Anterior cingulate cortex (tissue), 58 donors: ENCODE measurements at places on chromosomes 13 and 19.

- no peak for DNase-seq
Observed at GRCh38 chr13:98315902-98316301, 138.8 kb upstream of the RNF113B start.

- peak; percentile 65 for DNase-seq
Observed at GRCh38 chr19:47013041-47013517, 6.6 kb upstream of the NPAS1 start.

- DNase-seq = no peak
Observed at GRCh38 chr13:99093997-99094396, 106.7 kb upstream of the UBAC2 start.

DNA sequence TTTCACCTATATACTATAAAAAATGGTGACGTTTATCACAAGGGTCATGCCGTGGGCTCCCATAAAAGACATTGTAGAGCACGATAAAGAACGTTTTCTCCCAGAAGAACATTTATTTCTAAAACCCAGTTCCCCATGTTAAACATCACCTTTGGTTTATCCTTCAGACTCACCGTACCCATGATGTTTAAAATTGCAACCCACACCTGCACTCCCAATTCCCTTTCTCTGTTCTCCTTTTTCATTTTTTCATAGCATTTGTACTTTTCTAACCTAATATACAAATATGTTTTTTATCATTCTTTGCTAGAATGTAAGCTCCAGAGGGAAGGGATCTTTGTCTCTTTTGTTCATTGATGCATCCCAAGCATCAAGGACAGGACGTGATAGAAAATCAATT lies 2.0 kb downstream of the RCBTB2 start:
- DNase-seq = no peak

DNA sequence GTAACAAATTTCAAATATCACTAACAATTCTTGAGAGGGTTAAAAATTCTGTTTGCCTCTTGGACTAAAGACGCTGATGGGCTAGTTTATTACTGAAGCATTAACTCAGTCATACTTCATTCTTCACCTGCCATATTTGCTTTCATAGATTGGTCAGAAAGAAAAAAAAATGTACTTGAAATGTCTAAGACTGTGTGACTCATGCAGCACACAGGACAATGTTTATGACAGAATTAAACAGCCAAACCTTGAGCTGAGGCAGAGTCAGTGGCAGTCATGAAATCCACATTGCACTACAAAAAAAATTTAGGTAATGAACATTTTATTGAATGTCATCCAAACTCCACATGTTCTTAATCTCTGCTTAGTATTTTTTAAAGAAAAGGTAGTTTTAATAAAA lies 135.6 kb downstream of the PRR20E start:
- no peak for DNase-seq
